Activated CD8-positive, alpha-beta memory T cell treated with anti-CD3 and anti-CD28 coated beads for 1 hour (primary cell): ENCODE measurements at places on chromosomes 2 and 18.

DNA sequence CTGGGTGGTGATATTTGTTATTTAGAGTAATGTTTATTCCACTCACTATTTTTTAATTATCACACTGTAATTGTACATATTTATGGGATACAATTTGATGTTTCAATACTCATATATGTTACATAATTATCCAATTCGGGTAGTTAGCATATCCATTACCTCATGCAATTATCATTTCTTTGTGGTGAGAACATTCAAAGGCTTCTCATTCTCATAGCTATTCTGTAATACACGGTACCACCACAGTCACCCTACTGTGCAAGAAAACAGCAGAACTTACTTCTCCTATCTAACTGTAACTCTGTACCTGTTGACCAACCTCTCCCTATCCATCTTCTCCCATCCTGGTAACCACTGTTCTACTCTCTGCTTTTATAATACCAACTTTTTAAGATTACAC, 4.6 kb downstream of the TBC1D8 start:
- DNase-seq, result no peak

DNA sequence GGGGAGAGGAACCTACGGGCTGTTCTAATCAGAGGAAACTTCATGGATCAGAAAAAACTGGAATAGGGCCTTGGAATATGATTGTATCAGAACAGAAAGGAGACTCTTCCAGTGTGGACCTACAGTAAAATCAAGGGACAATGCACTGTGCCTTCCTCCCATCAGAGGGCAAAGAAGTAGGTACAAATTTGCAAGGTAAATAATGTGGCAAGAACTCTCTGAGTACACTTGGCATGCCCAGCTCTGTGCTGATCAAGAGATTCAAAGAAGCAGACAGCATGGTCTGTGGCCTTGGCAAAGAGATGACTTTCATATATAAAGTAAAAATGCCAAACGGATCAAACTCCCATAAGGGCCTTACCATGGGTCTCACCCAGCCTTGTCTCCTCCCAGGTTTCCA, 242.6 kb upstream of the OSR1 start:
- no peak for DNase-seq

GRCh38 chr2:133736674-133737073, 168.4 kb upstream of the NCKAP5 start:
- DNase-seq, result no peak

DNA sequence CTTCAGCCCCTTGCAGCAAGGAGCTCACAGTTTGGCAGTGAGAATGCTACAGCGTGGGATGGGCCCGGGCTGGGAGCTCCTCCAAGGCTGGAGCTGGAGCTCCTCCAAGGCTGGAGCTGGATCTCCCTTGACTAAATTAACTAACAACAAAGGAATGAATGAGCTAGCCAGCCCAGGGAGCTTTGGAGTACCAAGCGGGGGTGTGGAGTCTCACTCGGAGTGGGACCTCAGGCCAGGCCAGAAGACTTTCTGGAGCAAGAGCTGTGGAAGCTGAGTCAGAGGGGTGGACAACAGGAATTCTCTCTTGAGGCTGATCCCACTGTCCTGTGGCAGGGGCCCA, 244.7 kb upstream of the HS6ST1 start:
- no peak for DNase-seq

DNA sequence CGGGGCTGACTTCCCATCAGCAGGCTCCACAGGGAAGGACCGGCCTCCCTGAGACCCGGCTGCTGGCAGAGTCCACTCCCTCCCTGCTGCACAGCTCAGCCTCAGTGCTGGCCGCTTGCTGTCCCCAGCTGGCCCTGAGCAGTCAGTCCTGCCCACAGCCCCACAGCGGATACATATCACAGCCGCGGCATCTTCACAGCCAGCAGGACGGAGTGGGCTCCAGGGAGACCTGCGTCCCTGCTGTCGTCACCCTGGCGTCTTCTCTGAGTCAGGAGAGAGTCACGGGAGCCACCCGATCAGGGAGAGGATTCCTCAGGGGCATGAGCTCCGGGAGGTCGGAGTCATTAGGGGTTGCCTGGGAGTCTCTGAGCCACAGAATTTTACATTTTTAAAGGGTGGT, 13.1 kb upstream of the SNTG2 start:
- no peak for DNase-seq
